LHCN-M2 (cell line): ENCODE measurements at places on chromosomes 12 and 14. TPM values are rescaled to one million over a fixed set of nuclear protein-coding genes. Genes with fewer than 3 reads are reported as not detected.

DNA sequence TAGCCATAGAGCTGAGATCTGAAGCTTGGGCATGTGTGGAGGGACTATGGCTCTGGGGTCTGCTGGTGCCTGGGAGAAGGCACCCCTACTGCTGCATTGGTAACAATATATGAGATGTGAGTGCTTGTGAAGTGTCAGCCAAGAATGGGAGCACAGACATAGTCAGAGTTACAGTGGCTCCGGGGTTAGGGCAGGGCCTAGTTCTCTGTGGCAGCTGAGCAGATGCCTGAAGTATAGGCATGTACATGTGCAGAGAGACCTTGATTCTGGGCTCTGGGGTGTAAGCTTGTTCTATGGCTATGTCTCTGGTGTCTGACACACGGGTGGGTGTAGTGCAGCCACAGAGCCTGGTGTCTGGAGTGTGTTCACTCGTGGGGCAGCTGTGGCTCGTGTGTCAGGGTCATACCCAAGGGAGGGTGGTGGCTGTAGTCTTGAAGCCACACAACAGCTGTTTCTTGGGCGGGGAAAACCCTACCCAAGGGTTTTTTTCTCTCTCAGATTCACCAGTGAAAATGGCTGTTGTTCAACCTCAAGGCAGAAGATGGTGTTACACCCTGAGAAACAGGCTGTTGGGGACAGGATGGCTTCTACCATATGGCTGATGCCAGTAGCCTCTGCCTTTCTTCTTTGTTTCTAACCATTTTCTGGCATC lies 11.9 kb upstream of the TCL1A start:
- no peak for DNase-seq

GRCh38 chr14:101922866-101923265 lies 41.5 kb upstream of the DYNC1H1 start:
- no peak for DNase-seq

GRCh38 chr14:54568821-54569595 lies 2.1 kb downstream of the SAMD4A start:
- peak; percentile 31 for DNase-seq

- peak; percentile 26 for DNase-seq
These were observed 41.8 kb upstream of the CLMN start for GRCh38 chr14:95361373-95362137.

GRCh38 chr12:71890475-71890874 lies 48.2 kb upstream of the TPH2 start:
- DNase-seq: no peak

GRCh38 chr12:52358575-52359350 lies 8.5 kb downstream of the KRT85 start:
- DNase-seq: no peak

DNA sequence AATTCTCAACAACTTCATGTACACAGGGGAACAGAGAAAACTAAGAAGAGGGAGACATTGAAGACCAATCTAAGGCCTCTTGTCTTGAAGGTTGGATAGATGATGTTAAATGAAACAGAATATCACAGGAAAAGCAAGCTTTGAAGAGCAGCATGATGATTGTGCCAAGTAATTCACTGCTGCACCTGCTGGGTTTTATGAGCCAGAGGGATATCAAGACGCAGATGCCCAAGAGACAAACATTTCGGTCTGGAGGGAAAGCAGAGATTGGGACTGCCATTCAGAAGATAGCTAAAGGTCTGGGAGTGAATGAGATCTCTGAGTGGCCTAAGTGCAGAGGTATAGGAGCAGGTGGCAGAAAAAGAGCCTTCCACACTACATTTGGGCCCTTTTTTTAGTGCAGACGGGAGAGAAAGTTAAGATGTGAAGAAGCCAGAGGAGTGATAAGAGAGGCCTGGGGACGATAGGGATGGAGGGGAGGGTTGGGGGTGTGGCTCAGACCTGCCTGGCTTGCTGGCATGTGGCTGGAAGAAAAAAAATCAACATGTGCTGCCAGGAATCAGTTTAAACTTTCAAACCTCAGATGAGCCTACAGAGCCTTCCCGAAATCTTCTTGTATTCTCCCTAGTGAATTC lies 200.6 kb downstream of the AEBP2 start:
- DNase-seq: no peak

GRCh38 chr12:93767524-93767863 lies 90.3 kb downstream of the CRADD start:
- peak; percentile 36 for DNase-seq

GRCh38 chr14:40599725-40600124 lies 1007.0 kb upstream of the LRFN5 start:
- DNase-seq: no peak

JPH4 gene
- total RNA-seq: not detected in 2 replicates

ALDH1L2 gene
- 7.5 and 14.9 TPM in 2 replicates for total RNA-seq

OR6C70 gene
- total RNA-seq: not detected in 2 replicates
